ENCODE measurements at places on chromosomes 12 and 14. TPM values are rescaled to one million over a fixed set of nuclear protein-coding genes. Genes with fewer than 3 reads are reported as not detected.

The IRAK4 gene
- total RNA-seq = 10.0 TPM

- H3K36me3 ChIP-seq = peaks cover 5% of the 10 kb centered on the region
- no peaks in the 10 kb centered on the region for H3K27me3 ChIP-seq
- peaks cover 14% of the 10 kb centered on the region for H3K4me1 ChIP-seq
- H3K4me3 ChIP-seq = no peak overlapping the region
Observed at GRCh38 chr12:123655420-123655819, 15.5 kb upstream of the TCTN2 start.

DNA sequence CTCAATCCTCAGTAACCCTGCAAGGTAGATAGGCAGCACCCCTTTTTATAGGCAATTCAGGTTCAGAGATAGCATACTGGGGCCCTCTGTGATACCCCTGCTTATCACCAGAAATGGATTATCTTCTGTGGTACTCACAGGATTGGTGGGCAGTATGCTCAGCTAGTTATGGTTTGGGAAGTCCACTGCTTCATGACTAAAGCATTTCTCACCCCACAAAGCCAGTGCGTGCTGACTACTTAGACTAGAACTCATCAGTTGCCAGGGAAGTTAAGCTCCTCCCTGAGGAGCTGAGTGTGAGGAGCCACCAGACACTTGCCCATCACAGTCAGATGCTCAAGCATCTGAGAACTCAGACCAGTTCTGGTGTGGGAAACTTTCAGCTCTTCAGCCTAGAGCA, 76.3 kb downstream of the SCAF11 start:
- no peak for DNase-seq
- H3K27ac ChIP-seq = no peak overlapping the region
- no peak overlapping the region for H3K4me3 ChIP-seq
- H3K36me3 ChIP-seq = no peaks in the 10 kb centered on the region
- H3K4me1 ChIP-seq = no peaks in the 10 kb centered on the region

- no peaks in the 10 kb centered on the region for H3K36me3 ChIP-seq
- H3K27ac ChIP-seq = no peak overlapping the region
- H3K27me3 ChIP-seq = peaks cover 74% of the 10 kb centered on the region
- no peaks in the 10 kb centered on the region for H3K4me1 ChIP-seq
- H3K4me3 ChIP-seq = no peak overlapping the region
- no peak for DNase-seq
Observed at GRCh38 chr14:23360496-23360895, 4.5 kb downstream of the EFS start.

- DNase-seq = no peak
- peak overlapping the region; percentile 22 for H3K27ac ChIP-seq
- no peak overlapping the region for H3K4me3 ChIP-seq
- H3K27me3 ChIP-seq = no peaks in the 10 kb centered on the region
Observed at GRCh38 chr12:7937833-7938506, 2.0 kb upstream of the SLC2A3 start.

DNA sequence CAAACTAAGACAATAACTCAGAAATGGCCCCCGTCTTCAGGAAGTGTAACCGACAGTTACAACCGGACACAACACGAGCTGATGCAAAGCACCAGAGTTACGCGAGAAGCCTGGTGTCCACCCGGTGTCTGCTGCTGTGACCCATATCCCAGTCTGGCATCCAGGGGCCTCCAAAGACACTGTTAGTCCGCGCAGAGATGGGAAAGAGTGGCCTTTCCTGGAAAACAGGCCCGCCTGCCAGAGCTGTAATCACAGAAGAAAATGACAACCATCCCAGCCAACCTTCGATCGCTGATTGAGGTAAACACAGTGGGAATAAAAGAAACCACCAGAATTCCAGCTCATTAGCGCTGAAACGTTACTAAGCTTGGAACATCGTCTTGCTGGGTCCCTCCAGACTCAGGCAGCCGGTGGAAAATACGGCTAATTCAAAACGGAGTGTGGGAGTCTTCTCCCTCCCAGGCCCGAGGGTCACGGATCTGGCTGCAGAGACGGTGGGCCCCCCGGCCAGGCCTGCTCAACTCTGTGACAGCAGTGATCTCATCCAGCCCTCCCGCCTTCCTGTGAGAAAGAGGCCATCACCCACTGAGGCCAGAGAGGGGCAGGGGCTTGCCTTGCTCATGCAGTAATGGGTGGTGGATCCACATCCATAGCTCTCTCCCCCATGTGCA, 273.9 kb upstream of the RTL1 start:
- H3K36me3 ChIP-seq = no peaks in the 10 kb centered on the region
- no peak overlapping the region for H3K4me3 ChIP-seq
- DNase-seq = no peak
- no peaks in the 10 kb centered on the region for H3K27me3 ChIP-seq
- H3K27ac ChIP-seq = no peak overlapping the region
- no peaks in the 10 kb centered on the region for H3K4me1 ChIP-seq

GRCh38 chr12:65826353-65827171, 2.3 kb downstream of the HMGA2 start:
- H3K4me1 ChIP-seq = peaks cover 60% of the 10 kb centered on the region
- H3K36me3 ChIP-seq = peaks cover 14% of the 10 kb centered on the region
- peak; percentile 70 for DNase-seq
- H3K4me3 ChIP-seq = peak overlapping the region; percentile 93

DNA sequence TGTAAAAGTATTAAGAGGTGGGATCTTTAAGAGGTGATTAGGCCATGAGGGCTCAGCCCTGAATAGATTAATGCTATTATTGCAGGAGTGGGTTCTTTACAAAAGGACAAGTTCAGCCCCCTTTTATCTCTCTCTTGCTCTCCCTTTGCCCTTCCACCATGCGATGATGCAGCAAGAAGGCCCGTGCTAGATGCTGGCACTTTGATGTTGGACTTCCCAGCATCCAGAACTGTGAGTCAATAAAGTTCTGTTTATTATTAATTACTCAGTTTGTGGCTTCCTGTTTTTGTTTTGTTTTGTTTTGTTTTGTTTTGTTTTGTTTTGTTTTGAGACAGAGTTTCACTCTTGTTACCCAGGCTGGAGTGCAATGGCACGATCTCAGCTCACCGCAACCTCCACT, 10.1 kb downstream of the RNASE1 start:
- no peaks in the 10 kb centered on the region for H3K4me1 ChIP-seq
- no peak for DNase-seq
- H3K4me3 ChIP-seq = no peak overlapping the region
- no peak overlapping the region for H3K27ac ChIP-seq
- no peaks in the 10 kb centered on the region for H3K36me3 ChIP-seq

- H3K4me1 ChIP-seq = peaks cover 47% of the 10 kb centered on the region
- no peaks in the 10 kb centered on the region for H3K36me3 ChIP-seq
- H3K4me3 ChIP-seq = no peak overlapping the region
- no peak overlapping the region for H3K27ac ChIP-seq
- H3K27me3 ChIP-seq = no peaks in the 10 kb centered on the region
Observed at GRCh38 chr14:61174987-61175386, 106.2 kb downstream of the TMEM30B start.

All from PC-9 (cell line).